ENCODE measurements at places on chromosomes 7 and 10.

DNA sequence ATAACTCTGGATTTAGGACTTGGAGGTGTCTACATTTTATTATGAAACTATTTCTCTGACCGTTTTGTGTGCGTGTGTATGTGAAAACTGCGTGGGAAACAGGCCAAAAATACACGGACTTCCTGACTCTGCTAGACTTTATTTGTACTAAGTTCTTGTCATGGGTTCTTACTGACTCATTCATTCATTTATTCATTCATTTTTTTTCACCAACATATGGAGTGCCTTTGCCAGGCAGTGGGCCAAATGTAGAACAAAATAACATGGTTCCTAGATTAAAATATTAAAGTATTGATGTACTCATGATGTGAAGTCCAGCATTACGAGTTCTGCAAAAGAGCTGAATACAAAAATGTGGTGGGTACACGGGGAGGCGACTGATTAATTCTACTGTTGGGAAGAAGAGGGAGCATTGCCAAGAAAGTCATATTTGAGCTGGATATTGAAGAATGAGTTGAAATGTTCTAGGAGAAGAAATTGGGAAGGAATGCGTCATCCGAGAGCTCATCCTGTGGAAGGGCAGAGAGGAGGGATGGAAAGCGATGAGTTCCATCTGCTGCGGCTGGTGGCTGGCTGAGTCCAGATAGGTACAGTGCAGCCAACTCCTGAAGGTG is 24.6 kb downstream of the CACNB2 start:
- peak; percentile 70 for DNase-seq

GRCh38 chr10:124181656-124182055 is 88.3 kb upstream of the CHST15 start:
- no peak for DNase-seq

- peak; percentile 51 for DNase-seq
Measured at GRCh38 chr7:100726996-100727761, 6.2 kb upstream of the ZAN start.

GRCh38 chr10:31042670-31043069 is 11.0 kb upstream of the ZNF438 start:
- DNase-seq, result no peak

- no peak for DNase-seq
Measured at GRCh38 chr7:96495751-96496216, 173.9 kb upstream of the SLC25A13 start.

GRCh38 chr7:69827558-69827957 is 229.3 kb downstream of the AUTS2 start:
- no peak for DNase-seq

DNA sequence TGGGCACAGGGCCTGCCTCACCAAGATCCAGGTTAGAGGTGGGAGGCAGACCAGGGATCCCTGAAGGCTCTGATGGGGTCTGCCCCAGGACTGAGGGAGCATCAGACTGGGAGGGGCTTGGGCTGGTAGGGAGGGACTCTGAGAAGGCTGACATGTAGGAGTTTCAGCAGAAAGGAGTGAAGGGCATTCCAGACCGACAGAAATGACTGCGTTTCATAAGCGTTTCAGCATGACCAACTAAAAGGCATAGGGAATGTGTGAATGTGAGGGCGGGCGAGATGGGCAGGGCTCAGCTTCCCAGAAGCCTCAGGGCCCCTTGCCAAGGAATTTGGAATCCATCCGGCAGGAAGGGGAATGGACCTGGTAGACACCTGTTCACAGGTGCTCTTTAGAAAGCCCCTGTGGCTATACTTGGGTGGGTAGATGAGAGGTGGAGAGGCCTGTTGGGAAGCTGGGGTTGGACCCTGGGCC is 24.9 kb upstream of the SLC29A3 start:
- DNase-seq, result no peak

DNA sequence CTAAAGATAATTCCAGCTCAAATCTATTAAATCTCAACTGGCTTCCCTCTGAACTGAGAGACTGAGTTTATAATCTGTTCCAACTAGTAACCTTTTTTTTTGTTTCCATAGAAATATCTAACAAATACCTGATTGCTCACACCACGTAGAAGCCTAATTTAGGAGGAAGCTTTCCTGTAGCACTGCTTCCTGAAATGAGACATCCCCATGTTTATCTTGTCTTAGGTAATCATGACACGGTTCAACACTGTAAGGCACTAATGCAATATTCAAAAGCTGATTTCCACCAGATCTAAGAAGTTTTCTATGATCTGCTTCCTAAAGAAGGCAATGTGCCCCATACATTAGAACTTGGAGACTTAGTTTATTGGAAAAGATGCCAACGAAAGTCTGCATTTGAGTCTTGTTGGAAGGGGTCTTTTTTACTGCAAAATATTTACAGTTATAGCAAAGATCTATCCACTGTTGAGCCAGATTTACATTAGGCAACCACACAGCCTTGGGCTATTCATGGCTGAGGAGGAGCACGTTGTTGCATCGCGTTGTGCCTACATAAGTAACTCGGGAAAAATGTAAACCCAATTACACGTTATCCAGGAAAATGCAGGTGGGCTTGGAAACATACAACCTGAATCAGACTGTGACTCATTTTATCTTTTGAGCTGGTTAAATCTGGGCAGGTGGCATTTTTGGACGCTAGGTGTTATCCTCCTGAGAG is 66.3 kb downstream of the VIPR2 start:
- no peak for DNase-seq

DNA sequence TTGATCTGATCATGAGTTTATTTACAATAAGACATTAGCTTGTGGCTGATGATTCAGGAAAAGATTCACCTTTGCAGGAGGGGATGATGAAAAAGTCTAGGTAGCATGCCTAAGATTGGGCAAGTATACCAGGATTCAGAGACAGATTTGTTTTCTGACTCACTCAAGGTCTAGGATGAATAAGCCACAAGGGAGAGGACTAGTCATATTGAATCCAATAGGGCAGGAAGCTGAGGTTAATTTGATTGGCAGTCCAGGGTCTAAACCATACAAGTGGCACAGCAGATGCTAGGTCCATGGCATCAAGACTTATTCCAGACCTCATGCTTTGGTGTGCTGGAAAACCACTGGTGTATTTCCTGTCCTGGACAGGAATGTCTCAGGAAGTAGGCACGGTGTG is 1133.4 kb downstream of the XPNPEP1 start:
- DNase-seq, result peak; percentile 72

DNA sequence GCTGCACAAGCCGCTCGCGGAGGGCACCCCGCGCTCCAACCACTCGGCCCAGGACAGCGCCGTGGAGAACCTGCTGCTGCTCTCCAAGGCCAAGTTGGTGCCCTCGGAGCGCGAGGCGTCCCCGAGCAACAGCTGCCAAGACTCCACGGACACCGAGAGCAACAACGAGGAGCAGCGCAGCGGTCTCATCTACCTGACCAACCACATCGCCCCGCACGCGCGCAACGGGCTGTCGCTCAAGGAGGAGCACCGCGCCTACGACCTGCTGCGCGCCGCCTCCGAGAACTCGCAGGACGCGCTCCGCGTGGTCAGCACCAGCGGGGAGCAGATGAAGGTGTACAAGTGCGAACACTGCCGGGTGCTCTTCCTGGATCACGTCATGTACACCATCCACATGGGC is 50.0 kb downstream of the FIGNL1 start:
- DNase-seq, result no peak

DNA sequence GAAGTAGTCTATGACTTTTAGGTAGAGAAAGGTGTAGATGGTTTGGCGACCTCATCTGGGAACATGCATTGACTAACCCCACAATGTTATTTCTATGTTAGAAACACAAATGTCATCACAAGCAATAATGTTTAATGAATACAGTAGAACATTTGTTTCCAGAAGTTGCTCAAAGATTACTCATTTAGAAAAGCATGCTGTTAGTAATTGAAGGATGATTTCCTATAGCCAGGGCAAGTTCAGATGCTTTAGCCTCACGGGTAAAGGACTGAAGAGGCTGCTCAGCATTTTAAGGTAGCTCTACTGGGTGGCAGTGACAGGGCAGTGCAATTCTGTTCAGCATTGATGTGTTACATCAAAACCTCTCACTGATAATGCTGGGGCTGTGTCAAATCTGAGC is 199.3 kb upstream of the FZD1 start:
- DNase-seq, result no peak

- peak; percentile 18 for DNase-seq
Measured at GRCh38 chr7:127619681-127620405, 1.9 kb upstream of the PAX4 start.

DNA sequence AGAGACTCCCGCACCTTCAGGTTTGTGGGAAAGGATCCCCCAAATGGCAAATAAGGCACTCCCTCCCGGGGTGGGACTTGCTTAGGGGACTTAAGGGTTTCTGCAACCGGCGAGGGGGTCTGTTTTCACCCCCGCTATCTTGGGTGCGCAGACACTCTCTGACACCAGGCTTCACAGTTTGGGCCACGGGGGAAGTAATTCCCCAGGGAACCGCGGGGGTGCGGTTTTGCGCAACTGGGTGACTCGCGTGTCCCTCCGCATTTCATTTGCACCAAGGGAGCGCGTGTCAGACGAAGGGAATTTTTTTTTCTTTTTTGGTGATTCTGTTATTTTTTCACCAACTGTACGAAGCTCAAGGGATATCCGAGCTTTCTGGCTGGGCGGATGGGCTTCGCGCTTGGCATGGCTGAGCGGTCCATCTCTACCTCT is 1.7 kb downstream of the GRM8 start:
- DNase-seq, result no peak

DNA sequence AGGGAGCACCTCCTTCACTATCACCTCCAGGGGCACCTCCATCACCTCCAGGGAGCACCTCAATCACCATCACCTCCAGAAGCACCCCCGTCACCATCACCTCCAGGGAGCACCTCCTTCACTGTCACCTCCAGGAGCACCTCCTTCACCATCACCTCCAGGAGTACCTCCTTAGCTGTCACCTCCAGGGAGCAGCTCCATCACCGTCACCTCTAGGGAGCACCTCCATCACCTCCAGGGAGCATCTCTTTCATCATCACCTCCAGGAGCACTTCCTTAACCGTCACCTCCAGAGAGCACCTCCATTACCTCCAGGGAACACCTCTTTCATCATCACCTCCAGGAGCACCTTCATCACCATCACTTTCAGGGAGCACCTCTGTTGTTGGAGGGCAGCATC is 103.0 kb downstream of the DNAJB6 start:
- DNase-seq, result no peak

DNA sequence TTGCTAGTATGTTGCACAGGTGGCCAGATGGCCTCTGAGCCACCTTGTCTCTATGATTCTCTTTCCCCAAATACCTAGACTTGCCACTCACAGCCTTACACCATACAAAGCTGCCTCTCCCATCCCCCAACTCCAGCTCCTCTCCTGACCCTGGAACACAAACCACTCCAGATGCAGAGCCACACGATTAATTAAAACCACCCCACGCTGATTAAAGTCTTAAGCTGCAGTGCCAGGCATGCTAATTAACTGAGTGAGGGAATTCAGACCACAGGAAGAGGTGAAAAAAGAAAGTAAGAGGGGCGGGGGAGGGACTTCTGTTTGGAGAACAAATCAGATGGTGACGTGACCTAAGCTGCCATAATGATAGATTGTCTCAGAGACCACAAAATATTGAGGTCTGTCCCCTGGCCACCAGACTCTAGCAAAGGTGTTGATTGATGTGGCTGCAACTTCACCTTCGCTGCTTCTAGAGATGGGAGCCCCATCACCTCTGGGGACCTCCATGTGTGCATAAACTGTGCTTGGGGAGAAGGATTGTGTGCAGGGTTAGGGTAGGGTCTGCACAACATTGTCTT is 331.3 kb downstream of the PLXNA4 start:
- DNase-seq, result no peak

DNA sequence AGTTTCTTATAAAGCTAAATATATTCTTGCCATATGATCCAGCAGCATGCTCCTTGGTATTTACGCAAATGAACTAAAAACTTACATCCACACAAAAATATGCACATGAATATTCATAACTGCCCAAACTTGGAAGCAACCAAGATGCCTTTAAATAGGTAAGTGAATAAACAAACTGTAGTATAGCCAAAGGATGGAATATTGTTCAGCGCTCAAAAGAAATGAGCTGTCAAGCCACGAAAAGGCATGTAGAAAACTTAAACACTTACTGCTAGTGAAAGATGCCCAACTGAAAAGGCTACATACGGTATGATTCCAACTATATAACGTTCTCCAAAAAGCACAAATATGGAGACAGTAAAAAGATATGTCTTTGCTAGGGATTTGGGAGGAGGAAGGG is 12.7 kb downstream of the THSD7A start:
- no peak for DNase-seq

DNA sequence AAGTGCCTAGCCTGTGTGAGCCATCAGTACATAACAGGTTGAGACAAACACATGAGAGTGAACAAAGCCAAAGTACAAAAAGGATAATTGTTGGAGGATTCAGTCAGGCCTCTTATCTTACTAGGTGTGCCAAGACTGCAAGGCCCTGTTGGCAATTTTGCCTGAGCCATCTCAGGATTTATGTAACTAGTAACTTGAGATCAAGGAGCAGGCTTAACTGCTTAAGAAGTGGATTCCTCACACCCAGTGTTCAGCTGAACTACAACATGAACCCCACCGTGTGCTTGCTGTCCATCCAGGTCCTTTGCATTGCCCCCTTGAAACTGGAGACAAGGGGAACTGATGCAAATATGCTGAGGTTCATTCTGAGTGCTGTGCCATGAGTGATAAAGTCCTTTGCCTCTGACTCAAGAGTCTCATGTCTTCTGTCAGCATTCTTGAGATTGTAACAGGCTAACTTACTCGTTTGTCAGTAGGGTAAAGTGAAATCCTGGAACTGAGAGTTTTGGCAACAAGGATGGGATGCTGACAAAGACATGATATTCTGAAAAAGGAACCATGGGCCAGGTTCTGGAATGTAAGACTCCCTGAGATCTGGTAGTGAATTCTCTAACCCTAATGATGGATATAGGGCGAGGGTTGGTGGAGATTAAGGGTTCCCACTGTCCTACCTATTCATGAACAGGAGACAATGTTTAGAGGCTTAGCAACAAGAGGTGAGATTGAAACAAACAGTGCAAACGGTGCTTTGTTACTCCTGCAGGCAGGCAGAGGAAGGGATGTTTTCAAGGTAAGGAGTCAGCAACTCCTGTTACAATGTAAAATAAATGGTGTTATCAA is 44.1 kb upstream of the GATAD1 start:
- peak; percentile 23 for DNase-seq

- DNase-seq, result no peak
Measured at GRCh38 chr10:108913300-108913699, 1010.0 kb downstream of the XPNPEP1 start.

- no peak for DNase-seq
Measured at GRCh38 chr7:92456236-92456635, 9.0 kb downstream of the GATAD1 start.

- DNase-seq, result no peak
Measured at GRCh38 chr10:13681095-13681494, 94.3 kb downstream of the PRPF18 start.

DNA sequence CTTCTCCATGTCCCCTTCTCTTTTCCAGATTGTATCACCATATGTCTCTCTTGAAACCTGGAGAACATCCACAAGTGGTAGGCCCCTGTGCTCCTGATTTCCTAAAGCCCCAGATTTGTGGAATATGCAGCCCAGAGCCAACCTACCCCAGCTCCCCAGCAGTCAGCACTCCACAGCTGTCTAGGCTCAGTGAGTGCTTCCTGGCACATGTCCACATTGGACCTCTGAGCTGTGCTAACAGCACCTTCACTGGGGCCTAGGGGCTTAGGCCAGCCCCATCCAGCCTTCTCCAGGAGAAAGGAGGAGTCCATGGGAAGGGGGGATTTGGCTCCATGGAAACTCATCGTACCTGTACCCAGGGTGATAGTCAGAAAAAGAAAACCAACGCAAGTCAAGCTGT is 192.7 kb downstream of the FGFR2 start:
- no peak for DNase-seq

- DNase-seq, result no peak
Measured at GRCh38 chr7:2129323-2130095, 103.2 kb downstream of the MAD1L1 start.

- DNase-seq, result no peak
Measured at GRCh38 chr10:6788731-6789130, 208.7 kb upstream of the PRKCQ start.
